ENCODE measurements at places on chromosomes 7 and 10. TPM values are rescaled to one million over a fixed set of nuclear protein-coding genes. Genes with fewer than 3 reads are reported as not detected.

DNA sequence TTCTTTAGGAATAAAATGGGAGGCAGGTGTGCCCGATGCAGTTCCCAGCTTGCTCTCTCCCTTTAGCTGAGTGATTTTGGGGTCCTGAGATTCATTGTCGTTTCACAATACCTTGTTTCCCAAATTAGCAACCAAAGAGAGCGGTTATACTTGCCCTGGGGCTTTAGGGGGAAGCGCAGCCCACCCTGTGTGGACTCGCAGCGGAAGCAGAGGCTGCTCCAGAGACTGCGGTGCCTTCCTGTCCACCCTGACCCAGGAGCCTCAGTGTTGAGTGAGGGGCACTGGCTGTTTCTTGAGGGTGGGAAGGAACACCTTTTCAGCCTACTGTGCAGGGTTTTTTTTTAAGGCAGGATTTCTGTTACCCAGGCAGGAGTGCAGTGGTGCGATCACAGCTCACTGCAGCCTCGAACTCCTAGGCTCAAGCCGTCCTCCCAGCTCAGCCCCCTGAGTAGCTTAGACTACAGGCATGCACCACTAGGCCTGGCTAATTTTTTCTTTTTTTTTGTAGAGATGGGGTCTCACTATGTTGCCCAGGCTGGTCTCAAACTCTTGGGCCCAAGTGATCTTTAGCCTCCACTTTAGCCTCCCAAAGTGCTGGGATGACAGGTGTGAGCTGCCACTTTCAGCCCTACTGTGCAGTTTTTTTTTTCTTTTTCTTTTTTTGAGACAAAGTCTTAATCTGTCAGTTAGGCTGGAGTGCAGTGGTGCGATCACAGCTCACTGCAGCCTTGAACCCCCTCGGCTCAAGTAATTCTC is 67.0 kb downstream of the DNAJB6 start:
- no peaks in the 10 kb centered on the region for H3K4me1 ChIP-seq
- H3K4me3 ChIP-seq, result no peak overlapping the region
- H3K27ac ChIP-seq, result no peak overlapping the region
- peaks cover 40% of the 10 kb centered on the region for H3K36me3 ChIP-seq

- no peak overlapping the region for H3K27ac ChIP-seq
- H3K27me3 ChIP-seq, result no peaks in the 10 kb centered on the region
- no peak for DNase-seq
These were observed 78.6 kb downstream of the CDH23 start for GRCh38 chr10:71475243-71475871.

DNA sequence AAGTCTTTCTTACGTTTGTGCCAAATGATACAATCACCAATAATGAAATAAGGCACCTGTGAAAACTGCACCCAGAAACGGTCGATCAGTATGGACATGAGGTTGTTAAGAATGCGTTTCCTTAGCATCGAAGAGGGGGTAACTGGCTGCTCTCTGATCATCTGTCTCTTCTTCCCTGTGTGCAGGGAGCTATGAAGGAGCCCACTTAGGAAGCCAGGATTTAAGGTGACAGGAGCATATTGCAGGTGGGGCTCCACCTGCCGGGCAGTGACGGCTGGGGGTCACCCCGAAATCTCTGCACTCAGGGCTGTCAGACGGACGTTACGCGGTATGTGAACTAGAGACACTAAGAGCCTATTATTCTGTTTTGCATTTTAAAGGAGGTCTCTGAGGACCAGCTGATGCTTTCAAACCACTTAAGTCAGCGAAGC is 64.5 kb downstream of the CARD11 start:
- H3K27ac ChIP-seq, result no peak overlapping the region
- H3K4me3 ChIP-seq, result peak overlapping the region; percentile 4
- peak; percentile 65 for DNase-seq
- H3K36me3 ChIP-seq, result no peaks in the 10 kb centered on the region
- no peaks in the 10 kb centered on the region for H3K27me3 ChIP-seq
- no peaks in the 10 kb centered on the region for H3K4me1 ChIP-seq

DNA sequence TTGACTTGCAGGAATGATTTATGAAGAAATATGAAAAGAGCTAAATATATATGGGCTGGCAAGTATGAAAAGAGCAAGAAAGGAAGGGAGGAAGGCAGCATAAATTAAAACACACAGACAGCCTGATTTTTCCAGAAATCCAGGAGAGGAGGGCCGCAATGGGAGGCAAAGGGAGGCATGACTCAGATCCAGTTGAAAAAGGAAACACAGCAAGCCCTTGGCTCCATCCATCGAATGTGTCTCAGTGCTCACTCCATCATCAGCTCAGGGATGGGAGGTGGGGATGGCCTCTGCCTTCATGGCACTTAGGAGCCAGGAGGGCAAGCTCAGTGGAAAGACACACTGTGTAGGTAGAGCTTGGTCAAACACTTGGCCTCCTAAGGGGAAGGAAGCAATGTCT is 75.7 kb upstream of the PDZD8 start:
- no peak for DNase-seq
- no peaks in the 10 kb centered on the region for H3K36me3 ChIP-seq
- H3K4me3 ChIP-seq, result no peak overlapping the region
- no peaks in the 10 kb centered on the region for H3K27me3 ChIP-seq
- no peaks in the 10 kb centered on the region for H3K4me1 ChIP-seq
- H3K27ac ChIP-seq, result no peak overlapping the region

DNA sequence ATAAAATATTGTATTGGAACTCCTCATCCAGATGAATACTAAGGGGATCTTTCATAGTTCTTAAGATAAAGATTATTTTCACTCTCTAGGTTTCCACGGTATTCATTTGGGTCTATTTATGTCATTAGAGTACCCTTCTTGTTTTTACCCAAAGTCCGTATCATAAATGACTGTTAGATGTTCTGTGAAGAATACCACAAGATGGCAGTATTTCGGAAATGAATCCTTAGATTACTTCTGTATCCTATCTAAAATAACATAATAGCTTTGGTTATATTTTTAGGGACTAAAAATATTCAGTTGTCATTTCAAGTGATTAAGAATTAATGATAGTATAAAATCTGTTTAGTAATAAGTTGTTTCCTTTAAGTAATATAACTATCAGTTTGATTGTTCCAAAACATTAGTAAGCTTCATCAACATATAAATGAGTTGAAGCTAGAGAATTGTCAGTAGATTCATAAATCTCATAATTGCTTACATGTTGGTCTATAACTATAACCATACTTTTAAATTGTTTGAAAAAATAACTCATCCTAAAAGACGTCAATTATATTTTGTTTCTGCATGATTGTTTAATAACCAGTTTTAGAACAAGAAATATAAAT is 337.5 kb upstream of the KCND2 start:
- H3K36me3 ChIP-seq, result no peaks in the 10 kb centered on the region
- DNase-seq, result no peak
- H3K4me3 ChIP-seq, result no peak overlapping the region
- no peak overlapping the region for H3K27ac ChIP-seq

GRCh38 chr7:137904833-137905232 is 58.1 kb upstream of the DGKI start:
- DNase-seq, result no peak
- H3K27me3 ChIP-seq, result no peaks in the 10 kb centered on the region
- H3K36me3 ChIP-seq, result no peaks in the 10 kb centered on the region
- H3K27ac ChIP-seq, result no peak overlapping the region
- no peaks in the 10 kb centered on the region for H3K4me1 ChIP-seq

- no peak overlapping the region for H3K27ac ChIP-seq
- DNase-seq, result no peak
- no peaks in the 10 kb centered on the region for H3K36me3 ChIP-seq
- no peaks in the 10 kb centered on the region for H3K27me3 ChIP-seq
These were observed 563.9 kb upstream of the C7orf33 start for GRCh38 chr7:148026713-148027112.

DNA sequence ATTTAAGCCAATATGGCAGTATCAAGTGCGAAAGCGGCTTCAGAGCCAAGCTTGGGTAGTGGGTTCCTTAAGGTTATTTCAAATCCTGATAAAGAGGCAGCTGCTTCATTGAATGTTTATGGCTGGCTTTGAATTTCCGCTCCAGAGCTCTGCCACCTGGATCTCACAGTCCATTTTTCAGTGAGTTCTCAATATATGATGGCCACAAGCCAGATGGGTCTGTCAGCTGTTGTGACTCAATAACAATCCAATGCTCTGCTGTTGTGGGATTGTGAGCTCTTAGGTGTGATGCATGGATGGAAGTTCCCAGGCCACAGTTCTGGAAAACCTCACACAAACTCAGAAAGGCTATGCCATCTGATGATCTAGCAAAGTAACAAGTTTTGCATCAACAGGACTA is 743.8 kb upstream of the LRRN3 start:
- no peaks in the 10 kb centered on the region for H3K4me1 ChIP-seq
- H3K27me3 ChIP-seq, result no peaks in the 10 kb centered on the region
- no peak overlapping the region for H3K27ac ChIP-seq
- no peaks in the 10 kb centered on the region for H3K36me3 ChIP-seq

DNA sequence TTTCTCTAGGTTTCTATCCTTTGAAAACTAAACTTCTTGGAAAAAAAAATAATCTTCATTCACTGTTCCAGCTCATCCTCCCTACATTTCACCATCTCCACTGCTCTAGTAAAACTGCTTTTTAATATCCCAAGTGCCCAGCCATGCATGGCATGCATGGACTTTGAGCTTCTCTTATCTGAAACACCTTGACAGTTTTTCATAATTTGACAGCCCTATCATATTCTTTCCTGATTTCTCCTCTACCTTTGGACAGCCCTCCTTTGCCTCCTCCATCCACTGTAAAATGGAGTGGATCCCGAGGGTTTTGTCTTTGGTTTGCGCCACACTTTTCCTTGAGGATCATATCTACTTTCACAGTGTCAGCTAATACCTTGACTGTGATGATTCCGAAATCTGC is 212.8 kb downstream of the ANK3 start:
- H3K27ac ChIP-seq, result no peak overlapping the region
- no peaks in the 10 kb centered on the region for H3K27me3 ChIP-seq
- no peak overlapping the region for H3K4me3 ChIP-seq

- H3K27me3 ChIP-seq, result no peaks in the 10 kb centered on the region
- no peak for DNase-seq
- peaks cover 67% of the 10 kb centered on the region for H3K36me3 ChIP-seq
- no peak overlapping the region for H3K27ac ChIP-seq
These were observed 15.9 kb downstream of the GBF1 start for GRCh38 chr10:102261196-102261595.

DNA sequence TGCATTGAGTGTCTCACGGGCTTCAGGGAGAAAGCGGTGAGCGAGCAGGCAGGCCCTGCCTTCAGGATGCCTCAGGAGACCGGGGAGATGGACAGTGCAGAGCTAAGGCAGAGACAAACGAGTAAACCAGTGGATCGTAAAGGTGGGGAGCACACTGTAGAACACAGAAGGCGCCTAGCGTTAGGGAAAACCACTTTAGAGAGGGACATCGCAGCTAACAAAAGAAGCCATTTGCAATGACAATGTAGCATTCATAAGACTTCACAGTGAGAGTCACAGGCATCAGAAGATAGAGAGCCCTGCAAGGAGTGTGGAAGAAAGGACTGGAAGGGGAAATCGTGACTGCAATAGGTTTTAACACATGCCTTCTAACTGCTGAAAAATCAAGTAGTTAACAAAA is 54.9 kb upstream of the TMEM273 start:
- no peak overlapping the region for H3K27ac ChIP-seq
- no peaks in the 10 kb centered on the region for H3K4me1 ChIP-seq
- no peaks in the 10 kb centered on the region for H3K27me3 ChIP-seq
- no peak for DNase-seq
- H3K36me3 ChIP-seq, result no peaks in the 10 kb centered on the region

- no peaks in the 10 kb centered on the region for H3K27me3 ChIP-seq
- H3K4me1 ChIP-seq, result no peaks in the 10 kb centered on the region
- no peaks in the 10 kb centered on the region for H3K36me3 ChIP-seq
- no peak for DNase-seq
These were observed 27.0 kb upstream of the FAM107B start for GRCh38 chr10:14801723-14802122.

DNA sequence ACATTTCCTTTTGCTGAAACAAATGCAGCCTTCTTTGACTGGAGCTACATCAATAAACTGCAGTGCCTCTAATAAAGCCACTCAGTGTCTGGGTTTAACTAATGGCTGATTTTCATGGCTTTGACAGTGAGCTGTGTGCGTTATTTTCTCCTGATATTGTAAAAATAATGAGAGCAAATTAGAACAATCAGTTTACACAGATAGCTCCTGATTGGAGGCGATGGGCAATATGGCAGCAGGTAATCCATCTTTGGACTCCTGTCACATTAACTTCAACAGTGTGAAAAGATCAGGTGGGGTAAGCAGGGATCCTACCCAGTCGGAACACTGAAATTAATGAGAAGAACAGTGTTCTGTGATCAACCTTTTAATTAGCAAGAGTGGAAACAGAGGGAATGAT is 100.7 kb downstream of the POLL start:
- H3K27me3 ChIP-seq, result no peaks in the 10 kb centered on the region
- H3K4me3 ChIP-seq, result no peak overlapping the region
- no peaks in the 10 kb centered on the region for H3K4me1 ChIP-seq
- no peak for DNase-seq
- H3K36me3 ChIP-seq, result no peaks in the 10 kb centered on the region

- H3K36me3 ChIP-seq, result no peaks in the 10 kb centered on the region
- no peak overlapping the region for H3K4me3 ChIP-seq
- no peaks in the 10 kb centered on the region for H3K4me1 ChIP-seq
- H3K27me3 ChIP-seq, result no peaks in the 10 kb centered on the region
These were observed 187.9 kb downstream of the PCDH15 start for GRCh38 chr10:54613162-54613561.

- H3K4me1 ChIP-seq, result no peaks in the 10 kb centered on the region
- no peak overlapping the region for H3K4me3 ChIP-seq
- no peaks in the 10 kb centered on the region for H3K27me3 ChIP-seq
- no peak overlapping the region for H3K27ac ChIP-seq
- no peaks in the 10 kb centered on the region for H3K36me3 ChIP-seq
These were observed 435.9 kb upstream of the PHF14 start for GRCh38 chr7:10537764-10538163.

PTPN20 gene
- not detected for total RNA-seq

HMX3 gene
- total RNA-seq, result not detected

TMEM229A gene
- 23.1 TPM for total RNA-seq
